Fibroblast of skin of scalp (primary cell): ENCODE measurements at places on chromosomes 3 and 15.

DNA sequence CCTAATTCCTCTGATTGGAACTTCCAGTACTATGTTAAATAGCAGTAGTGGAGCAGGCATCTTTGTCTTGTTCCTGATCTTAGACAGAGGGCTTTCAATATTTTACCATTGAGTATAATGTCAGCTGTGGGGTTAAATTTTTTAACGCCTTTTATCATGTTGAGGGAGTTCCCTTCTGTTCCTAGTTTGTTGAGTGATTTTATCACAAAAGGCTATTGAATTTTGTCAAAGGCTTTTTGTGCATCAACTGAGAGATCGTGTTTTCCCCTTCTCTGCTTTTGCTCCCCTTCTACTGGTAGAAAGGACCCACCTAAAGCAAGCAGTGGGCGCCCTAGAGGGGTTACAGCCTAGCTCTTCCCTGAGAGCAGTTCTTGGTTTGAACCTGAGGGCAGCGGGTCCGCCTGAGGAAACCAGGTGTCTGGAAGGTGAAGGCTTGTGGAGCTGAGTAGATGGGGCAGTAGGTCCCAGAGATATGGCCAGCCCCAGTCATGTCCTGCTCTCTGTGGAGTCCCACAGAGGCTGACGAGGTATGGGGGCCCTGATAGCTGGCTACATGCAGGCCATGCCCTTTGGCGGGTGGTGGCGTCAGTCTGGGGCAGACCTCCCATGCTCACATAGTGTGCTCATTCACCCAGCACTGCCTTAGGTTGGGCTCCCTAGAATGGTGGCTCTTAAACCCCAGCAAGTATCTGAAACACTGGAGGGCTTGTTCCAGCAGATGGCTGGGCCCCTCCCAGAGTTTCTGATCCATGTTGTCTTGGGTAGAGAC is 11.3 kb downstream of the HDAC11 start:
- DNase-seq = no peak

- no peak for DNase-seq
These were observed 89.1 kb downstream of the LRRC28 start for GRCh38 chr15:99340347-99340746.

DNA sequence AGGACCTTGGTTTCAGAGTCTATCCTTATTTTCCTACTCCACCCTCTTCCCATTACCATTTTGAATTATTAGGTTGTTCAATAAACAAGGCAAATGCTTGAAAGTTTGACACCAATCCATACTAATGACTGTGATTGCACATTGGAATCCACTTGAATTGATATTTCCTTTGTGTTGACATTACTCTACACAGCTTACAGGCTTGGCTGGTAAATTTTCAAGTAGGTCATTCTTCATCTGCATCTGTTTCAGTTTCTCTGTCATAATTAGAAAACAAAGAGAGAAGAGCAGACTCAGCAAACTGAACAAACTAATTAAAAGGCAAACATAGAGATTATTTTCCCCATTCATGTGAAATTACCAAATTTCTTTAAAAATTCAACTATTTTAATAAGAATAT is 732.9 kb upstream of the BCHE start:
- DNase-seq = no peak

DNA sequence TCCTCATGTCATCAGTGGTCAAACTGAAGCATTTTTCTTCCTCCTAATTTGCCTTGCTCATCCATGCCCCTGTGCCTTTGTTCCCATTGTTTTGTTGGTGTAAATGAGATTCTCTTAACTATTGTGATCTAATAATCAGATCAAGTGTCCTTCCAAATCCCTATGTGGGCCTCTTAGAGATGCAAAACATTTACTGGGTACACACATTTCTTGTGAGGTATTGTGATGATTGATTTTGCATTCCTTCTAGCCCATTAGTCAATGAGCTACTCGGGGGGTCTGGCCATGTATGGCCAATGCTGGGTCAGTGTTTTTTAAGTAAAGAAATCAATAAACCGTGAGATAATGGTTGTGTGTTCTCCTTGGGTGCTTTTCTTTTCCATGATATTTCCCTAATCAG is 580.4 kb downstream of the VGLL3 start:
- DNase-seq = no peak

- DNase-seq = no peak
These were observed 1.9 kb downstream of the UBR1 start for GRCh38 chr15:43103907-43104306.

DNA sequence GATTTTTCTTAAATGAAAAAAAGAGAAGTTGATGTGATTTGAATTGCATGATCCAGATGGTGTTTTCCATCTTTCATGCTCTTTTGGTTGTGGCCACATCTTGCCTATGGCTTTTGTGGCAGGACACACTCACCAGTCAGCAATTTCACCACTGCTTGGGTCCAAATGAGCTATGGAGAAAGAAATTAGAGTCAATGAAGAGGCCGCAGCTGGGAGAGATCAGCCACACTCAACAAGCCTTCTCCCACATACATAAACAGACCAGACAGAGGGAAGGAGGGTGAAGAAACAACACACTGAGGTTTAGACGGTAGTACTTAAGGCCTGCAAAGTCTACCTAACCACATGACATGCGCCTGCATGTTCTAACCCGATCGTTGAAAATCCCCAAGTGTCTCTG is 110.7 kb upstream of the CDIN1 start:
- DNase-seq = peak; percentile 84

- no peak for DNase-seq
These were observed at the start of gene DGKG for GRCh38 chr3:186361762-186362536. Gene DGKG, minus strand, starts transcription at chr3:186362234. Its CDS starts 41,775 bp downstream, at chr3:186320459.

- peak; percentile 64 for DNase-seq
These were observed 31.4 kb downstream of the NPTN start for GRCh38 chr15:73601451-73602445.

DNA sequence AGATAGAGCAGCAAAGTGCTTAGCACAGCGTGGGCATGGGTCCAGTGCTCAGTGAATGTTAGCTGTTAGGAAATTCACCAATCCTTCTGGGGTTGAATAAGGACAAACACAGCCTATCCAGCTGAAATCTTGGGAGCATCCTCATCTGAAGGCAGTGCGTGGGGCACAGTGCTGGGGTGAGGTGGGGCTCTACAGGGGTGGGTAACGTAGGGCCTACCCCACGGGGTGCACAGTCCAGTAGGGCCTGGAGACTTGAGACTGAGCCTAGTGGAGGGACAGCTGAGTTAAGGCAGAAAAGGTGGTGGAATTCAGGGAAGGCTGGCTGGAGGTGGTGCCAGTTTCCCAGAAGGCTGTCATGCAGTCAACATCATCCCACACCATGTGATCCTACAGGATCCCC is 73.0 kb downstream of the ISG20 start:
- no peak for DNase-seq

DNA sequence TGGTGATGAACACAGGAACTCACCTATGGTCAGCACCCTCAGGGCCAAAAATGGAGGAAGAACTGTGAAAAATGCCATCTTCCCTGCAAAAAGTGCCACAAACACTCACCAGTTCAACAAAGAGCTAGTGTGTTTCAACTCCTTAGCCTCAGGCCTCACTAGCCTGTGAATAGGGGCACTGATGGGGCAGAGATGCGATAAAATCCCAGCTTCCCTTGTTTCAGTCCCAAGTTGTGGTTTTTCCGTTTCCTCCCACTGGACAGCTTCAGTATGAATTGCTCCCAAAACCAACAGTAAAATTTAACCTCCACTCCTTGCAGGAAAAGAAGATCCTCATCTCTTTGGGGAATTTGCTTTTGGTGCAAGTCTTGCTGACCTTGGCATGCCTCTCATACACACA is 117.4 kb upstream of the ADAMTS9 start:
- no peak for DNase-seq

- no peak for DNase-seq
These were observed 143.5 kb downstream of the LRRK1 start for GRCh38 chr15:101062471-101063171.

- no peak for DNase-seq
These were observed 255.8 kb downstream of the SLCO3A1 start for GRCh38 chr15:92109191-92109873.

DNA sequence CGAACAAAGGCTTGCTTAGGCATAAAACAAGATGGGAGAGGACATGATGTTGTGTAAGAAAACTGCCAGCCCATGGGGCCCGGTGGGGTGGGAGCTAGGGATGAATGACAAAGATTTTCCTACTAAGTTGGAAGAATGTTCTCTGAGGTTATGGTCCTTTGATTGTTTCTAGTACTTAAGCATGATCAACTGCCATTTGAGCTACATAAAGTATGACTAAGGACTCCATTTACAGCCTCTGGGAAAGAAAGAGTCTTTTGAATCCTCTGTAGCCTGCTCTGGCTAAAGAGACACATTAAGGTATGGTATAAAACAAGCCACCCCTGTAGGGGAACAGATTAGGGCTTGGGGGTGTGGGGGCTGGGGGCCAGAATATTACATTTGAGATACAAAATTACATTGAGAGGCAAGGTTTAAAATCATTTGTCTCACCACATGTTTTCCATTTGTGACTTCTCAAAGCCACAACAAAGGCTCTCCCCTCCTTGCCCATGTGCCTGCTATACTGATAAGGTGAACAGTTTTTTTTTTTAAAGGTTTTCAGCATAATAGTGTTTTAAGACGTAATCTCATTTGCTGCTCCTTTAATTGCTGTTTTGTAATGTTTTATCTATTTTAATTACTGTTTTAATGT is 323.4 kb downstream of the CHST2 start:
- peak; percentile 21 for DNase-seq

DNA sequence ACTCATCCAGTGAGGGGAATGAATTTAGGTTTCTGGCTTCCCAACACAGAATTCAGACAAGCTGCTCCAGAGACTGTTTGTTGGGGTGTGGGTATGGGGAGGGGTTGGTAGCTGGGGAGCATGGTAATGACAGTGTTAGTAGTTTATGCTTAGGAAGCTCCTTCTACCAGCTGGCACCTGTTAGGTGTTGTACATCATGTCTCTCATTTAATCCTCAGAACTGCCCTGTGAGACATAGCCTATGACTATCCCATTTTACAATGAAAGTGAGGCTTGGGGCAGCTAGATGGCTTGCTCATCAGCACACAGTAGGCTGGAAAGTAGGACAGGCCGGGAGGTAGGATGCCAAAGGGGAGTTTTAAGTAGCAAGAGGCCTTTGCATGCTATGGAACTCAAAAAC is 2.5 kb downstream of the EIF4E3 start:
- no peak for DNase-seq

DNA sequence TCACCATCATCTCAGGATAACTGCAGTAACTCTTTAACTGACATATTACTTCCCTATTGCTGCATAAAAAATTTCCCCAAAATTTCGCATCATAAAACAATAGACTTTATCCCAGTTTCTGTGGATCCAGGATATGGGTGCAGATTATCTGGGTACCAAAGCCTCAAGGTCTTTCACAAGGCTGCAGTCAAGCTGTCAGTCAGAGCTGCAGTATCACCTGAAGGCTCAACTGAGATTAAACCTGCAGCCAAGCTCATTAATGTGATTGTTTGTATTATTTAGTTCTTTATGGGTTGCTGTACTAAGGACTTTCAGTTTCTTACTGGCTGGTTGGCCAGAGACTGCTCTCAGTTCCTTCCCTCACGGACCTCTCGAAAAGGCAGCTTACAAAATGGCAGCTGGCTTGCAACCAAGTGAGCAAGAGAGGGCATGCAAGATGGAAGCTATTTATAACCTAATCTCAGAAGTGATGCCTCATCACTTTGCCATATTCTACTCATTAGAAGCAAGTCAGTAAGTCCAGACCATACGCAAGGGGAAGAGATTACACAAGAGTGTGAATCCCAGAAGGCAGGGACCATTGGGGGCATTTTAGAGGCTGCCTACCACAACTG is 54.9 kb downstream of the DCUN1D1 start:
- DNase-seq = peak; percentile 27

DNA sequence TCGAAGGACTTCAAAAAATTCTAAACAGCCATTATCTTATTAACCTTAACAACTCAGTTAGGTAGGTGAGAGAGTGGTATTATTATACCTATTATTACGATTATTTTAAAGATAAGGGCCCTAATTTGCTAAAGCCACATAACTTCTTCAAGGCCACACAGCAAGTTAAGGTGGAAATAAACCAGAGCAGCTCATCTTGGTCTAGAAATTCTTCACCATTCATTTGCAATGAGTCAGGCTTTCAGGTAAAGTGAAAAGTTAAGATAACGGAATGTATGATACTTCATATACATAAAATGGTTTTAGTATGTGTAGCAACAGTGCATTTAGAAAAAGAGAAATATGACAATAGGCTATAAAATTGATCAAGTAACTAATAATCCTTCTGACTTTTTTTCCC is 920.2 kb downstream of the ROBO1 start:
- DNase-seq = no peak

DNA sequence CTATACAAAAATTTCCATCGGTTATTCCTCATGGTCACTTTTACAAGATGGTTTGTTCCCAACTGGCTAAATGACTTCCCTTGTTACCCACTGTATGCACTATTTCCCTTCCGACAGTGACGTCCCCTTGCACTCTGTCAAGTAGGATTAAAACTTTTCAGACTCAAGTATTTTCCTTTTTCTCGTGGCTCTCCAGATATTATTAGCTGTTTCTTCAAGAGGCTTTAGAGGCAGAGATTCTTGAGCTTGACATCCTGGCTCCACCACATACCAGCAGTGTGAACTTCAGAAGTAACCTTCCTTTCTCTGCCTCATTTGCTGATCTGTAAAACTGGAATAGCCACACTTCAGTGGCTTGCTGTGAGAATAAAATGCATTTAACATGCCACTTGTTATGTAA is 14.0 kb downstream of the CSNK1G1 start:
- no peak for DNase-seq

GRCh38 chr15:78241017-78241416 is 6.7 kb upstream of the ACSBG1 start:
- DNase-seq = peak; percentile 69

- DNase-seq = peak; percentile 58
These were observed 90.0 kb downstream of the APBA2 start for GRCh38 chr15:28975766-28976179.

GRCh38 chr15:85063088-85063487 is 81.4 kb downstream of the PDE8A start:
- DNase-seq = no peak

- DNase-seq = no peak
These were observed 2.9 kb downstream of the CCR3 start for GRCh38 chr3:46245146-46245545.

GRCh38 chr3:101900316-101900715 is 51.0 kb downstream of the NFKBIZ start:
- DNase-seq = no peak

DNA sequence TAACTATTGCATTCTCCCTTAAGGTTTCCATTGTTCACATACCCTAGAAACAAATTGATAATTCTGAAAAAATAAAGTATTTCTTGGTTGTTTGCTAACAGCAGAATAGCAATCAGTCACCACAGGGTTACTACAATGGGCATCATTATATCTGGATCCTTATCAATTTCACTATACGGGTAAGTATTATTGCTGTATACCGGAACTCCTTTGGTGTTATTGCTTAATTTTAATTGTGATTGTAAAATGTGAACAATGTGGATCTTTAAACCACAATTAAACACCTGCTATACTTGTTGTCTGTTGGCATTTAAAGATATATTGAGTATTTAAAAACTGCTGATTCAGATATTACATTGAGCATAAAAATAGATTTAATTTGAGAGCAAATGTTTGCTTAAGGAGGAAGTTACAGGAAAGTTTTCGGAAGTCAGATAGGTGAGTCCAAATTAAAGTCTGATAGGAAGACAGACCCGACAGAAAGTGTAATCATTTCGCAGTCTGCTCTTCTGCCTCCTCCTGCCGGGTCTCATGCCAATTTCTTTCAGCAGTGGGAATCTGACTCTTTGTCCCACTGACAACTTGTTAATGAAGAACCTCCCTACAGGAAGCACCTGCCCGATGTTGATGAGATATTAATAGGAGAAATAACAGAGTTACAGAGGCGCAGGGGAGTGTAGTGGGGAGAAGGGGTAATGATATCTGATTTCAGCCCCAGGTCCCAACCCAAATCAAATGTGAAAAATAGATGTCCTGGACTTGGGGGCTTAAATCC is 169.7 kb upstream of the TBC1D5 start:
- DNase-seq = no peak

- no peak for DNase-seq
These were observed 164.9 kb upstream of the AGTR1 start for GRCh38 chr3:148532774-148533173.
